ENCODE measurements at places on chromosomes 11 and 22.

DNA sequence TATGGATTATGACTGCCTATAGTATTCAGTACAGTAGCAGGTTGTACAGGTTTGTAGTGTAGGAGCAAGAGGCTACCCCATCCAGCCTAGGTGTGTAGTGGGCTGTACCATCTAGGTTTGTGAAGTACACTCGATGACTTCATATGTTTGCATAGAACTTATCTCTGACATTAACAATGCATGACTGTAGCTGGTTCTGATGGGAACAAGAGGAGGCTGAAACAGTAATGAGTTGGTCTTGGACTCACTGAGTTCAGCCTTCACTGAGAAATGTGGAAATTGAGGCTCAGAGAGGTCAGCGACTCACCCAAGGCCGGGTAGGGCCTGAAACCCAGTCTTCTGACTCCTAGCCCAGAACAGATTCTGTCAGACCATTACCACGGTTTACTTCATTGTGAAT, 13.0 kb downstream of the MYO7A start:
- DNase-seq, result no peak

- DNase-seq, result peak; percentile 50
These were observed 21.7 kb upstream of the HSPA8 start for GRCh38 chr11:123083623-123084029.

- DNase-seq, result no peak
These were observed 151.9 kb downstream of the CACNA1I start for GRCh38 chr22:39722501-39722900.

DNA sequence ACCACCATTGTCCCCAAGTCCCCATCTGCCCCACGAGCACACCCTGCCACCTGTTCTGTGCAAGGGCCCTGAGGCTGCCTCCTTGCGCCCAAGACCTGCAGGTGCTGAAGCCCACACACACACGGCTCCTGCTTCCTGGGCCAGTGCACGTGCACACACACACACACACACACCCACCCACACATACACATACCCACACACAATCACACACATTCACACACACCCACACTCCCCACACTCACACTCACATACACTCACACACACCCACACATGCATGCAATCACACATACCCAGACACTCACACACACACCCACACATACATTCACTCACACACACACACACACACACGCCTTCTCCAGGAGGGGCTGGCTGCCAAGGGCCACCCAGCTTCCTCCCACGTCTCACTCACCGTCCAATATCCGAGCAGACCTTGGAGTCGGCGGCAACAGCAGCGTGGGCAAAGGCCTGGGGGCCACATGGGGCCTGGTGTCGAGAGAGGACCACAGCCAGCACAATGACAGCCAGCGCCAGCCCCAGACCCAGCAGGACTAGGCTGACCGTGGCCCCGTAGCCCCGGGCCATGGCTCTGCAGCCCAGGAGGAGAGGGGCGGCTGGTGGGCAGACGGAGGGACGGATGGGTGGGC, 616 bp downstream of the GGT5 start:
- no peak for DNase-seq

GRCh38 chr22:40285513-40285912, 60.8 kb upstream of the ADSL start:
- DNase-seq, result no peak

DNA sequence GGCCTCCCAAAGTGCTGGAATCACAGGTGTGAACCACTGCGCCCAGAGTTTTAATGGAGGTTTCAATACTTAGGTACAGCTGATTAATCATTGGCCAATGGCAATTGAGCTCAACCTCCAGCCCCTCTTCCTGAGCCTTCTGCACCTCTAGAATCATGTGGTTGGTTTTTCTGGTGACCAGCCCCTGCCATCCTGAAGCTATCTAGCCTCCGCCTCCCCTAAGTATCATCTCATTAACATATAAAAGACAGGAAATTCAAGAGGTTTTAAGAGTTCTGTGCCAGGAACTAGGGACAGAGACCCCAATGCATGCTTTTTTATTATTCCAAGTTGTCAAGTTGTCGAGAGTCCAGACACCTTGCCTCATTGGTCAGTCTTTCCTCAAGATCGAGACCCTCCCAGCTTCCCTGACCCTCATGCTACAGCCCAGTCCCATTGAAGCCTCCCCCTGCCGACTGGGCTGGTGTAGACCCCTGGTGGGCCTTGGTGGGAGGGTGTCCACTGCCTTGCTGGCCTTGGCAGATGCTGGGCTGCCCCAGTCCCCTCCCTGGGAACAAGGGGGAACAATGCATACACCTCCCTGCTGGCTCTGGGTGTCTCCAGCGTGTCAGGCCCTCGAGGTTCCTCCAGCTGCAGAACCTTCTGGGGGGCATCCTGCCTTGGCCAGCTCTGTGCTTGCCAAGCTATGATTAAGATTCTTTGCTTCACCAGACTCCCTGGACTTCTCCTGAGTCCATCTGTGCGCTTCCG, 148.0 kb downstream of the CTTN start:
- DNase-seq, result no peak

GRCh38 chr11:10450462-10451425, 4.3 kb upstream of the AMPD3 start:
- DNase-seq, result peak; percentile 22

DNA sequence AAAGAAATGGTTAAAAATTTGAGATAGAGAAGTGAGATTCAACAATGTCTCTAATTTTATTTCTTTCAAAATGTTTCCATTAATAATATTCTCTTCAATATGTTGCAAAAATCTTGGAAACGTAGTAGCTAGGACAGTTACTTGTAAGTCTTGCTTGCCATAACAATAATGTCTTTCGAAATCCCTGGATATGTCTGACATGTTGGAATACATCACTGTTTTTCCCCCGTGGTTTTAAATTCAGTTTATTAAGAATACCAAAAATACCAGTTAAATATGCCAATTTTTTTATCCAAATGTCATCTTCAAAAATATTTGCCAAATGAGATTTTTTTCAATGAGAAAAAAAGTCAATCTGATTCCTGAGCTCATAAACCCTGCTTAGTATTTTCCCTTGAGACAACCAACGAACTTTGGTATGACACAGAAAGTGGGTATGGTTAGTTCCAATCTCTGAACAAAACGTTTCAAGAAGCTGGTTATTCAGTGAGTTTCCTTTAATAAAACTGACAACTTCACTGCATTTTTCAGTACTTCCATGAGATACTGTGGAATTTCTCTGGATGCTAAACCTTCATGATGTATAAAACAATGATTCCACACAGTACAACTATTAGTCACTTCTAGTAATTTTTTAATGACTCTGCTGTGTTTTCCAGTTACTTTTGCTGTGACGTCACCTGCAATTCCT, 36.7 kb upstream of the AMPD3 start:
- DNase-seq, result no peak

All from stimulated activated CD4-positive, alpha-beta T cell treated with anti-CD3 and anti-CD28 coated beads, TNF-alpha, amount 100 ng/mL, for 1 hour (primary cell).